GM19239 (cell line): ENCODE measurements at places on chromosomes 5 and 9.

GRCh38 chr9:135209852-135210251 is 122.4 kb downstream of the OLFM1 start:
- no peak for DNase-seq

- DNase-seq, result no peak
These were observed 68.6 kb upstream of the RNF130 start for GRCh38 chr5:180140079-180140554.

DNA sequence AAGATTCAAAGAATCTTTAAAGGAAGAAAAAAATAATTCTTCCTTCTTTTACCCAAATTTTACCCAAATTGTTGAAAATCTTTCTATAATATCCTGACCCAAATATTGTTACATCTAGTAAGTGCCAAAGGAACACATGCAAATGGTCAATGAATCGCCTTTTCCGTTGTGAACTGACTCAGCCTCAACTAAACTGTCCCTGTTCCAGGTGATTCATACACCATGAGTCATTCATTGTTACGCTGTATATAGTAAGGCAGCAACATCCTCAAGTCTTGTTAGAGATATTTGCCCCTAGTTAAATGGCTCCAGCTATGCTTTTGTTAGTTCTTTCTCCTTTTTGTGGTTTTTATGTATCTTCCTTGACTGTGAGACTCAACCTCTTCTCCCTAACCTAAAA is 9.7 kb downstream of the PTGER4 start:
- no peak for DNase-seq

GRCh38 chr5:41252036-41252435 is 38.7 kb upstream of the C6 start:
- no peak for DNase-seq

DNA sequence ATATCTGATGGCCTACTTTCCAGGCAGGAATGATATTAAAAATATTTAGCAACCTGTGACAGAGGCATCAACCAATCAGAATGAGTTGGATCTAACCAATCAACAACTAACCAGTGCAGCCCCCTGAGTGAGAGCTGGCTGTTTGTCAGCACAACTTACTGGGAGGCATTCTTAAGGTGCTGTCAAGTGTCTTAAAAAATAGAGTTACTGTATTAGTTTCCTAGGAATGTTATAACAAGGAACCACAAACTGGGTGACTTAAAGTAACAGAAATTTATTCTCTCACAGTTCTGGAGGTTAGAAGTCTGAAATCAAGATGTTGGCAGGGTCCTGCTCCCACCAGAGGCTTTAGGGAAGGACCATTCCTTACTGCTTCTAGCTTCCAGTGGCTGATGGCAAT is 85.2 kb downstream of the ATG10 start:
- no peak for DNase-seq

DNA sequence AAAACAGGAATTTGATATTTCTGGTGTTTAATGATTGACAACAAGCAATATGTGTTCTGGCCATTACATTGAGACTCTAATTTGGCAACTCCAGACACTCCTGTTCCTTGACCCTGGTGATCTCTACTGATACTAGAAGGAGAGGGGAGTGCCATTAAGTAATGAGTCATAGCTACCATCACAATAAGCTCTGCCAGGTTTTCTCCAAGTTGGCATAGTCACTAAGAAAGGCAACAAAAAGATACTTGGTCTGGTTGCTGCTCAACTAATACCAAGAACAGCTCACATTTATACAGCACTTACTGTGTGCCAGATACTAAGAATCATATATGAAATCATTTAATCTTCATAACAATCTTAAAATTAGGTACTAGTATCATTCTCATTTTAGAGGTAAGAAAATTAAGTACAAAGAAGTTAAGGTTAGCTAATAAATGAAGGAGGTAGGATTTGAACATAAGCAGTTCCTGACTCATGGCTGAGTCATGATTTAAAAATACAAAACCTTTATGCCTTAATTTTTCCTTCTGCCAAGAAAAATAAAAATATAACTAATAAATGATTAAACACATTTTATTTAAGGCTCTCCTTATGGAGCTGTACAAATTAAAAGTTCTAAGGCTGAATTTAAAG is 19.9 kb upstream of the PRXL2C start:
- DNase-seq, result no peak

DNA sequence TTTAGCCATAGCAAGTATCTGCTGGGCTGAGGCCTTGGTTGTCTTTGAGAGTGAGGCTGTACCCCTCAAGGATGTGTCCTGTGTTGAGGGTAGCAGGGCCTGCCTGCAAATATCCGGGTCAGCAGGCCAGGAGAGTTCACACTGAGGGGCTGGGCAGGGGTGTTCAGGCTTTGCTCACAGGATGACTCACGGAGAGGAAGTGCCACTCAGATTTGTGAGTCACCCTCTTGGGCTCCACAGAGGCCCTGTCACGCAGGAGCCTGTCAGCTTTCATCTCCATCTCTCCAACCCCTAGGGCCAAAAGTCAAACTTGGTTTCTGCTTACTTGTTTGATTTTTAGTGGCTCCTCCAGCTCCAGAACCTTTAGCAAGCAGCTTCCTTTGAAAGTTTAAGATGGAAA is 211.5 kb downstream of the SEC61B start:
- peak; percentile 58 for DNase-seq

GRCh38 chr5:99605904-99606303 is 677.1 kb upstream of the CHD1 start:
- DNase-seq, result no peak

- no peak for DNase-seq
These were observed 25.6 kb upstream of the TUSC1 start for GRCh38 chr9:25703701-25704357.

GRCh38 chr5:149756354-149756753 is 26.2 kb downstream of the PPARGC1B start:
- no peak for DNase-seq

GRCh38 chr9:2170722-2171121 is 155.6 kb downstream of the SMARCA2 start:
- no peak for DNase-seq

GRCh38 chr9:136602193-136602885 is 56.5 kb upstream of the NOTCH1 start:
- no peak for DNase-seq

DNA sequence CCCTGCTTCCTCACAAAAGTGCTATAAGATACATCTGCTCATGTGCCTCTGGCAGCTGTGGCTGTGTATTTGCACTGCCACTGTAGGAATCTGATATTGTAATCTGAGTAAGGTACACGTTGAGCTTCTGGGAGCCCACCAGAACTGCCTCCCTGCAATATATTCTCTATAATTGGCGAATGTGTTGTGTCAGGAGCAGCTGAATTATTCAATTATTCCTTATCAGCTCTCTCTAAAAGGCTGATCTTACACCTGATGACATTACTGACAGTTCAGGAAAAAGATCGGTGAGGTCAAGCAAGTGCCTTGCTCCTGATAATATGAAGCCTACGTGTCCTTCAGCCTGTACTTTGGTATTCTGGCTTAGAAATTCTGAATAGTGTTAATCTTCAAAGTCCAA is 1015.0 kb downstream of the CDH9 start:
- no peak for DNase-seq

GRCh38 chr5:40669606-40670390 is 9.9 kb upstream of the PTGER4 start:
- DNase-seq, result no peak

DNA sequence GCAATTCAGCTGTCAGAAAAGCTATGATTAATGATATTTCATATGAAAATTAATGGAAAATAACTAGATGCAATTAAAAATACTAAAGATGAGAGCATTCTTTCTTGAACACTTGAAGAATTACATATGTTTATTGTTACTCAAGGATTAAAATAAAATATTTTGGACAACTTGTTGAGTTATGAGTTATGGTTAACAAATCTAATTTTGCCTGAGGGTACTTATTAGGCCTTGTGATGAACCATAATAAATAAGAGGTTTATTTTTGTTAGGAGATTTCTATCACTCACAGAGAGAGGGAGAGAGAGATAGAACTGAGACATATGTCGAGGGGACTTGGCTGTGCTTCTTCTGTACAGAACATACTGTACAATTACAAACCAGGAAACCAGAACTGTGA is 183.7 kb downstream of the ISL1 start:
- no peak for DNase-seq

- DNase-seq, result no peak
These were observed 87.6 kb downstream of the ADAMTS6 start for GRCh38 chr5:65394087-65394486.

DNA sequence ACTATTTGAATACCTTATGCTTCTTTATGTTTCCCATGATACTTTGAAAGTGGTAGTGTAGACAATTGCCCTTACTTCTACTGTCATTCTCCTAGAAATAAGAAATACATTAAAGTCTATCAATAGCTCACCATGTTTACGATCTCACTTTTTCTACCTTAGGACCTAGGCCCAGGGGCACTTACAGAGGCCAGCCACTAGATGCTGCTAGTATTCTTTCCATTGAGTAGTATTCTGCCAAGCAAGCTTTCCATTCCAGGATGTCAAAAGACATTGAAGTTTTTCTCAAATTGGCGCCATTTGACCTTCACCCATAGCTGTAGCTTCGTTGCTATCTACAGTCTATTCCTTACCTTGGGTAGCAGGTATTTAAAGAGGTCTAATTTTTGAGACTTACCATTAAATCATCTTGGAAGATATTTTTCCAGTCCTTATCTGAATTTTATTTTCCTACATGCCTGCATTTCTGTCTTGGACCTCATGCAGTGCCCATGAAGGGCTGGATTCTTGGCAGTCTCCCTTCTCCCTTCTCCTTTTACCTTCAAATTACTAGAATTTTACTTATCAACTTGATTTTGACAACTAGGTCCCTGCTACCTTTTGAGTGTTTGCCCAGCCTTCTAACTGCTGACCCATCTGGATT is 246.0 kb upstream of the NUDT12 start:
- DNase-seq, result no peak

DNA sequence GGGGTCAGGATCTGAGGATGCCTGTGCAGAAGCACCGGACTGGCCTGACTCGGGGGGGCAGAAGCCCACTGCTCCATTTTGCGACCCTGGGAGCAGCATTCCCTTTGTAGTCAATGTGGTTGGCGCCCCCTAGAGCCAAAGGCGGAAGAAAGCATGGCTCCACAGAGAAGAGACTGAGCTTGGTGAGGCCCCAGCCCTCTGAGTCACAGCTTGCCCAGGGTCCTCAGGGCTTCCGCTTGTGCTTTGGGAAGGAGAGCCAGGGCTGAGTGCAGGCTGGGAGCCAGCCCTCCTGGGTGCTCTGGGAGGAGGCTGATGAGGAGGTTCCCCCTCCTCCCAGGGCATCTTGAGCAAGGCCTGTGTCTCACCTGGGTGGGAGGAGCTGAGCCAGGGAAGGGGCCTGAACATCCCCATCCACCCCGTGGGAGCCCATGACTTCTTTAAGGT is 5.5 kb upstream of the AQP3 start:
- DNase-seq, result no peak

DNA sequence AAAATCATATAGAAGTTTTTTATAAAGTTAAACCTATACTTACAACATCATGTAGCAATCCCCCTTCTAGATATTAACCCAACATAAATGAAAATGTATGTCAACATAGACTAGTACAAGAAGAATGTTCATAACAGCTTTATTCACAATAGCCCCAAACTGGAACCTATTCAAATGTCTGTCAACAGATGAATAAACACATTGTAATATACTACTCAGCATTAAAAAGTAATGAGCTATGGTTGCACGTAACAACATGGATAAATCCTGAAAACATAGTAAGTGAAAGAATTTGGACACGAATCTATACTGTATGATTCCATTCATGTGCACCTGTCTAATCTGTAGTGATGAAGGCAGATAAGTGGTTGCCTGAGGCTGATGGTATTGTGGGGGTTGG is 73.9 kb downstream of the CSNK1G3 start:
- no peak for DNase-seq

DNA sequence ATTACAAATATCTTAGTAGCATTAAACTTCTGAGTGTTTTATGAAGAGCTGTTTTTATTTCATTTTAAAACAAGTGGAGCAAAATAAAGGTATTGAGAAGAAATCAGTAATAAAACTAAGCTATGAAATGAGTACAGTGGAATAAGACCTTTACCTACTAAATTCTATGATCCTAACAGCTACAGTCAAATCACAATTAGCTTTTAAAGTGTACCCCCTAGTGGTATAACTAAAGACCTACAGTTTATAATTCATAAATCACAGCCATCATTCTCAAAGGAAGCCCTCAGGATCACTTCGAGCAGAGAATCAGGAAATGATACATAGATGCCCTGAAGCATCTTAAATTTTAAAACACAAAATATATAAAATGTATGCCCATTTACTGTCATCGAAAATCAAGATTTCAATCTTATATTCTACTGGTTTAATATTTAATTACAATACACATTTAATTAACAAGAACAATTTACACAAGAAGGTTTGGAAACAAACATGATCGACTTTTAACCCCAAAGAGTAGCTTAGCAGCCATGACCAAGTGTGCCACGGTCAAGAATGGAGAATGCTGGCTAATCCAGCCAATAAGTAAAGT is 12.3 kb downstream of the CCNH start:
- DNase-seq, result no peak

DNA sequence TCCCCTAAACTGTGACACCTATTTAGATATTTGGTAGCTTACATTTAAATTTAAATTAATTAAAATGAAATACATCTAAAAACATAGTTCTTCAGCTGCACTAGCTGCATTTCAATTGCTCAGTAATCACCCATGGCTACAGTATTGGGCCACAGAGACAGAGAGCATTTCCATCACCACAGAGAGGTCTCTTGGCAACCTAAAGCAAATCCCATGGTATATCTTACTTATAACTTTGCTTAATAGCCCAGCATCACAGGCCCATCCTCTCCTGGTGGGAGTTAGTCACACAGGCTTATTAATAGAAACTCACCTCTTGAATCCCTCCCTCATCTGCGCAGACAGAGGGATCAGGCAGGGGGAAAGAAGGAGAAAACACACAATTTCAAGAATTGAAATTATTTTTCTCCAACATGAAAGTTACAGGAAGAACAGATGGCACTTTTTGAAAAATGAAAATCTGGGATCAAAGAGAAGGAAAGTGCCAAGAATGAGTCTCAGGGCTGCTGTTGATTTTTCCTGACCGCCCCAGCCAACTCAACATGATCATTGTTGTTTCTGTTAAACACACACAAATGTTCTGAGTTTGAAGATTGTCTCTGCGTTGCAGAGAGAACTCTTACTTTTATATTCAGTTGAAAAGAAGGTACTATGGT is 144.6 kb downstream of the CMYA5 start:
- no peak for DNase-seq

- no peak for DNase-seq
These were observed 656.3 kb downstream of the ANXA1 start for GRCh38 chr9:73807952-73808351.

DNA sequence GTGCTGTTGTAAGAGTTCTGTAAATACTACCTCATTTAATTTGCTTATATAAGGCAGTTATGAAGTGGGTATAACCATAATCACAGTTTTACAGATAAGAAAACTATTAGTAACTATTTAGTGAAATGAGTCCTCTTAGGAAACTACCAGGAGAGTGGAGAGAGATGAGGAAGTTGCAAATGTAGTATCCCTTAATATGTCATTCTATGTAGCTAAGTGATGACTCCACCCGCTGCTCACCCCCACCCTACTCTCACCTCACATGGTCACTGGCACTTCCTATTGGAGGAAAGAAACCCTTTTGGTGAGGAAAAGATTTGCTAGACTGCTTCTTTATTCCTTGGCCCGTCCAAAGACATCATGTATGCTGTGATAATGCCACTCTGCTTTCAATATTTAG is 241.8 kb upstream of the SLC24A2 start:
- DNase-seq, result no peak

- no peak for DNase-seq
These were observed 97.0 kb downstream of the PDE6A start for GRCh38 chr5:149847611-149848010.
